Fibroblast of lung (primary cell): ENCODE measurements at places on chromosomes 2 and 18.
A peak's percentile ranks its signal among the peaks of the same experiment; 100 is the strongest.

DNA sequence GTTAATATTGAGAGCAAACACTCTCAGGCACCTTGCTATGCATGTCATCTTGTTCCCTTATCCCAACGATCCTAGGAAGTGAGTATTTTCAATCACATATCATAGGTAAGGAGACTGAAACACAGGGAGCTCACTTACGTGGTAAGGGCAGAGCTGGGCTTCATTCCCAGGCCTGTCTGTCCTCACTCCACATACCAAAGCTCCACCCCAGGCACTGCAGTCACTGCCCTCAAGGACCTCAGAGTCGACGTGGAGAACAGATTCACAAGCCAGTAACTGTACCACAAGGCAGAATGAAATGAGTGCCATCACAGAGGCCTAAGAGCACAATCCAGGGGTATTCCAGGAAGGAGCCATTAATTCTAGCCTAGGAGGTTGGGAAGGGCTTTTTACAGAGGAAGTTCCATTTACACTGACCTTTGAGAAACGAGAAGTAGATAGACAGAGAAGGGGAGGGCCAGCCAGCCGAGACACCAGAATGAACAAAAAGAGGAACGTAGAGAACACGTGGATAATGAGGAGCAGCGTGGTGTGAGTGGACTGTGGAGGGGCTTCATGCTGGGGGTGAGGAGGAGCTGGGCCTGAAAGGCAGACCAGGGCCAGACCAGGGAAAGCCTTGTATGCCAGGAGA lies 48.6 kb downstream of the KIAA2012 start:
- no peak overlapping the region for H3K27ac ChIP-seq
- no peak for DNase-seq
- H3K36me3 ChIP-seq, result no peaks in the 10 kb centered on the region
- no peak overlapping the region for H3K4me3 ChIP-seq
- H3K27me3 ChIP-seq, result no peaks in the 10 kb centered on the region
- H3K4me1 ChIP-seq, result peaks cover 8% of the 10 kb centered on the region

GRCh38 chr18:13390711-13391110 lies 172.2 kb downstream of the LDLRAD4 start:
- H3K4me3 ChIP-seq, result no peak overlapping the region
- H3K27me3 ChIP-seq, result no peaks in the 10 kb centered on the region
- no peak for DNase-seq
- H3K4me1 ChIP-seq, result no peaks in the 10 kb centered on the region

- no peaks in the 10 kb centered on the region for H3K27me3 ChIP-seq
- H3K4me3 ChIP-seq, result no peak overlapping the region
- peaks cover 11% of the 10 kb centered on the region for H3K4me1 ChIP-seq
- no peak for DNase-seq
- H3K36me3 ChIP-seq, result no peaks in the 10 kb centered on the region
- no peak overlapping the region for H3K27ac ChIP-seq
These were observed 8.3 kb downstream of the WIPF1 start for GRCh38 chr2:174589334-174589733.

DNA sequence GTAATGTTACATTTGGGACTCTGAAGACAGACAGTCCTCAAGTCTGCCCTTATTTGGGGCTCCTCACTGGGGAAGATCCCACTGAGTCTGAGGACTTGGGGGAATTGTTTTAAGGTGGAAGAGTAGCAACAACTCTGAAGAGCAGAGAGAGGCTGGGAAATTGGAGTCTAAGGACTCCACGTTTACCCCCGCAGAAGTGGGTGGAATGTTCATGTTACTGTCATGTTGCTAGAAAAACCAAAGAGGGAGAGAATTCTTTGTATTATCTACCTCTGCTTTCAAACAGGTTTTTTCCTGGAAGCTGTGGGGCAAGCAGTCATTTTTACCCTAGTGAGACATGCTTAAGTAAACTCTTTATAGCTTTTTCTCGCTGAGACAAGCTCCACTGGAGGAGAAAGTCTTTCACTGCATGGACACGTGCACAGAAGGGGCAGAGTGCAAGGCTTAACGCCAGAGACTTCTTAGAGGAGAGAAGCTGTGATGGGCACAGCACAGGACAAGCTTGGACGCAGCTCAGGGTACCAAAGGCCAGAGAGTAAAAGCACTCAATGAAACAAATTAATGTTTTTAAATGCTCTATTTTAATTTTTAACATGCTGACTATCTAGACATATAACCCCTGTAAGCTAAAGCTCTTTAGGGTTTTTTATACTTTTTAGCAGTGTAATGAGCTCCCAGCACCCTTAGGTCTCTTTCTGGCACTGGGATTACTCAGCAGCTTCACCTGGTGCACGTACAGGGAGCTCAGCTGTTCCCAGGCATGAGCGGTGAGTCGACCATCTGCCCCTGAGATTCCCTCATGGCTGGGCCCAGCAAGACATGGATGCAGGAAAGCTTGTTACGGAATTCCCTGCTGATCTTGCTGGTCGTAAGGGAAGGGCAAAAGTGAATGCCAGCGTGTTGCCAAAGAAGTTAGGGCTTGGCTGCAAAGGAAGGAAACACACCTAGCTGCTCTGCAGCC lies 54.5 kb upstream of the BIN1 start:
- no peaks in the 10 kb centered on the region for H3K27me3 ChIP-seq
- no peak for DNase-seq
- H3K4me3 ChIP-seq, result no peak overlapping the region
- H3K36me3 ChIP-seq, result no peaks in the 10 kb centered on the region

GRCh38 chr18:8520266-8520665 lies 89.0 kb upstream of the RAB12 start:
- no peaks in the 10 kb centered on the region for H3K36me3 ChIP-seq
- H3K4me1 ChIP-seq, result no peaks in the 10 kb centered on the region
- no peak for DNase-seq
- H3K27ac ChIP-seq, result no peak overlapping the region
- H3K27me3 ChIP-seq, result no peaks in the 10 kb centered on the region

- no peak overlapping the region for H3K27ac ChIP-seq
- no peaks in the 10 kb centered on the region for H3K36me3 ChIP-seq
- no peak for DNase-seq
- no peak overlapping the region for H3K4me3 ChIP-seq
- H3K4me1 ChIP-seq, result no peaks in the 10 kb centered on the region
These were observed 108.7 kb upstream of the ACVR1 start for GRCh38 chr2:157984866-157985265.

GRCh38 chr18:811182-811891 lies 705 bp downstream of the YES1 start:
- H3K4me1 ChIP-seq, result peaks cover 3% of the 10 kb centered on the region
- H3K27ac ChIP-seq, result peak overlapping the region; percentile 83
- no peaks in the 10 kb centered on the region for H3K27me3 ChIP-seq
- peak overlapping the region; percentile 98 for H3K4me3 ChIP-seq
- H3K36me3 ChIP-seq, result no peaks in the 10 kb centered on the region

DNA sequence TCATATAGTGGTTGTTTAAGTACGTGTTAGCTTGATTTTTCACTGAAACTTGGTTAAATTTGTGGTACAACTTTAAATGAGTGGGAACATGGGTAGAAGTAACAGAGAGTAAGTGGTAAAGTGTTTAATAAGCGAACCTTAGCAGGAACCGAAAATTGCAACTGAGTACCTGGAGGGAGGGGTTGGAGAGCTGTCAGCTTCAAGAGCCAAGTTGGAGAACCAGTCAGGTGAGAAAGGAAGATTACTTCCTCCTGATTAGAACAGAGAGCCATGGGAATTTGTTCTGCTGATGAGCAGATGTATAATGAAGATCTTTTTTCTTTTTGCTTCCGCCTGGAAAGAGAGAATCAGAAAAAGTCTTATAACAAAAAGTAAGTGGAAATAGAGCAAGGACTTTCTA lies 158.4 kb upstream of the CDH7 start:
- H3K27ac ChIP-seq, result no peak overlapping the region
- no peaks in the 10 kb centered on the region for H3K36me3 ChIP-seq
- no peaks in the 10 kb centered on the region for H3K4me1 ChIP-seq
- H3K27me3 ChIP-seq, result no peaks in the 10 kb centered on the region
- no peak for DNase-seq

DNA sequence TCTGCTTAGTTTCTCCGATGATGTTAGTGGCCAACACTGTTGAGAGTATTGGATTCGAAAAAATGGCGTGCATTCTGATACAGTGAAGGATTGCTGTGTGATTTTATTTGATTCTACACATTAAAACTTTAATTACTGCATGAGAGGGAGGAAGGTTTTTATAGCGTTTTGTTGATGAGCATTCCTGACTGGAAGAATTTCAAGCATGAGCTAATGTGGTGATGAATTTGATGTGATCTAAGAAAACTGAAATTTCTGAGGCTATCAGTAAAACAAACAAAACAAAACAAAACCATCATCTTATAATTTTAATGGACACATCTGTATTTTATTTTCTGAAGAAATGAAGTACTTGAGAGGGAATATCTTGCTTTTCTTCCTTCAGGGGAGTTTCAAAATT lies 59.6 kb downstream of the ITGB6 start:
- H3K27ac ChIP-seq, result no peak overlapping the region
- no peaks in the 10 kb centered on the region for H3K36me3 ChIP-seq
- no peaks in the 10 kb centered on the region for H3K27me3 ChIP-seq
- peak; percentile 7 for DNase-seq
- peaks cover 3% of the 10 kb centered on the region for H3K4me1 ChIP-seq
- H3K4me3 ChIP-seq, result no peak overlapping the region

- no peak overlapping the region for H3K27ac ChIP-seq
- peaks cover 15% of the 10 kb centered on the region for H3K4me1 ChIP-seq
- no peaks in the 10 kb centered on the region for H3K36me3 ChIP-seq
- peaks cover 28% of the 10 kb centered on the region for H3K27me3 ChIP-seq
These were observed 4.8 kb downstream of the TNFRSF11A start for GRCh38 chr18:62329691-62330454.

DNA sequence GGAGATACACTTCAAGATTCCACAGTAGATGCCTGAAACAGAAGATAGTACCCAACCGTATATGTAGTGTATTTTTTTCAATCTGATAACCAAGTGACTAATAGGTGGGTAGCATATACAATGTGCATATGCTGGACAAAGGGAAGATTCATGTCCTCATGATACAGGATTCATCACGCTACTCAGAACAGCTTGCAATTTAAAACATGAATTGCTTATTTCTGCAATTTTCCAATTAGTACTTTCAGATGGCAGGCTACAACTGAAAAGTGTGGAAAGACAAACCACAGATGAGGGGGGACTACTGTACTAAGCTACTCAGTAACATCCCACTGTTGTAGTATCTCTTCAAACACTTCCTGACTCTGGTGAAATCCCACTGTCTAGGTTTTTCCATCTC lies 3.7 kb downstream of the IER3IP1 start:
- no peaks in the 10 kb centered on the region for H3K27me3 ChIP-seq
- no peak overlapping the region for H3K4me3 ChIP-seq
- peaks cover 2% of the 10 kb centered on the region for H3K4me1 ChIP-seq

DNA sequence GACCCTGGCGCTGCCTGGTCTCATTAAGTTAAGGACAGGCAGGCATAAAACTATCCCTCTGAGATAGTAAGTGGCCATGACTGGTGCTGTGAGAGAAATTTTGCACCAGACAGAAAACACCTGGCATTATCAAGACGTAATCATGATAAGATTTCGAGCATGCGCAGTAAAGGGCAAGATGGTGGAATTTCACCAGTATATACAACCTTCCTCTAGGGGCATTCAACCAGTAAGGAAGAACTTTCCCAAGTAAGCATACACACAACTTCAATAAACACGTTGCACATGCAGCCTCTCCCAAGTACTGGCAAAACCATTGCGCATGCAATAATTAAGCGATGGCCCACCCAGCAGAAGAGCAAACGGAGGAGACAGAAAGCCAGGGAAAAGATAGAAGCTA lies 1376.4 kb upstream of the CRIM1 start:
- no peak overlapping the region for H3K27ac ChIP-seq
- H3K4me1 ChIP-seq, result no peaks in the 10 kb centered on the region
- DNase-seq, result no peak
- H3K4me3 ChIP-seq, result no peak overlapping the region

- no peaks in the 10 kb centered on the region for H3K36me3 ChIP-seq
- no peaks in the 10 kb centered on the region for H3K4me1 ChIP-seq
- no peaks in the 10 kb centered on the region for H3K27me3 ChIP-seq
- H3K27ac ChIP-seq, result no peak overlapping the region
These were observed 81.7 kb downstream of the COL4A4 start for GRCh38 chr2:227082286-227082685.

DNA sequence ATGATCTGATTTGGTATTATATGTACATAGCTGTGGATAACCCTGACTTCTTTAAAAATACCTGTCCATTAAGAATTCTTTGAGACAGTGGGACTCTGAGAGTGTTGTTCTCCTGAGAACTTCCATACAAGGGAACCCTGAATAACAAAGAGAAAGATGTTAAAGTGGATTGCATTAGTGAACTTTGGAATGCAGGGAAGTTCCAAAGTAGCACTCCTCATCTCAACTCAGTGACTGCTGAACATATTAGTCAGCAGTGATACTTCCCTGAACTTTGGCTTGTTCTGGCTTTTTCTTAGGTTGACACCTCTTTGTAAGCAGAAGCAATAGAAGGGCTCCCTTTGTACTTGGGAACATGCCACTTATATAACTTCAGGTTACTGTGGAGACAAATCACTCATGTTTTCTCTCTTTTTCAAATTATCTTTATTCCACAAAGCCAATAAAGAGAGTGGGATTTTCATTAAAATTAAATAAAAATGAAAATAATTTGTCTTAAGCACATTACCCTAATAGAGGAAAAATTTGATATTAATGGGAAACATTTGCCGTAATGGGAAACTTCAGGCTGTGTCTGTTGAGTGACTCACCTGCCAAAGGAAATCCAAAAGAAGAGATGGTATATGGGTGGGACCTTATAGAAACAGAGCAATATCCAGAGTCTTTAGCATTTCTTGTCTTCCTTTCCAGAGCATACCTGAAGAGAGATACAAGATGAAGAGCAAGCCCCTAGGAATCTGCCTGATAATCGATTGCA lies 33.3 kb downstream of the CFLAR start:
- peaks cover 2% of the 10 kb centered on the region for H3K36me3 ChIP-seq
- DNase-seq, result peak; percentile 76
- H3K27me3 ChIP-seq, result no peaks in the 10 kb centered on the region
- peaks cover 25% of the 10 kb centered on the region for H3K4me1 ChIP-seq
- H3K4me3 ChIP-seq, result no peak overlapping the region
- peak overlapping the region; percentile 64 for H3K27ac ChIP-seq

DNA sequence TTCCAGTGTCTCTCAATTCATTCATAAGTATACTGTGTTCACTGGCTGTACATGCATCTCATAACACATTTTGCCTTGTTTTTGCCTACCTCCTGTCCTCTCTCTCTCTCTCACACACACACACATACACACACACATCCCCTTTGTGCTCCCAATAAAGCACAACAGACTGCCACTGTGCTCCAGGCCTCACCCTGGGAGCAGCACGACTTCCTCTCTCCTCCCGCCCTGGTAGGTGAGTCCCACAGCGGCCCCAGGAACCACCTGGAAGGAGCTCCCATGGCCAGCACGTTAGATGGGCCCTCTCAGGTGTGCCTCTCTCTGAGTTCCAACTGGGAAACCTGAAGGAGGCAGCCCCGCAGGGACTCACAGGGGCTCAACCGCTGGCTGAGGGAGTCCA lies 65.4 kb downstream of the MARCHF4 start:
- H3K27ac ChIP-seq, result no peak overlapping the region
- no peak for DNase-seq
- peaks cover 5% of the 10 kb centered on the region for H3K4me1 ChIP-seq
- H3K4me3 ChIP-seq, result no peak overlapping the region
- no peaks in the 10 kb centered on the region for H3K27me3 ChIP-seq
